Stimulated activated CD4-positive, alpha-beta T cell treated with anti-CD3 and anti-CD28 coated beads, Interleukin-1b, Interleukin-23, amount 100 ng/mL, for 1 hour (primary cell): ENCODE measurements at places on chromosomes 7 and 10.

GRCh38 chr10:91444211-91445182 is 34.4 kb downstream of the HECTD2 start:
- no peak for DNase-seq

GRCh38 chr10:133163889-133164815 is 4.1 kb downstream of the KNDC1 start:
- DNase-seq: no peak

DNA sequence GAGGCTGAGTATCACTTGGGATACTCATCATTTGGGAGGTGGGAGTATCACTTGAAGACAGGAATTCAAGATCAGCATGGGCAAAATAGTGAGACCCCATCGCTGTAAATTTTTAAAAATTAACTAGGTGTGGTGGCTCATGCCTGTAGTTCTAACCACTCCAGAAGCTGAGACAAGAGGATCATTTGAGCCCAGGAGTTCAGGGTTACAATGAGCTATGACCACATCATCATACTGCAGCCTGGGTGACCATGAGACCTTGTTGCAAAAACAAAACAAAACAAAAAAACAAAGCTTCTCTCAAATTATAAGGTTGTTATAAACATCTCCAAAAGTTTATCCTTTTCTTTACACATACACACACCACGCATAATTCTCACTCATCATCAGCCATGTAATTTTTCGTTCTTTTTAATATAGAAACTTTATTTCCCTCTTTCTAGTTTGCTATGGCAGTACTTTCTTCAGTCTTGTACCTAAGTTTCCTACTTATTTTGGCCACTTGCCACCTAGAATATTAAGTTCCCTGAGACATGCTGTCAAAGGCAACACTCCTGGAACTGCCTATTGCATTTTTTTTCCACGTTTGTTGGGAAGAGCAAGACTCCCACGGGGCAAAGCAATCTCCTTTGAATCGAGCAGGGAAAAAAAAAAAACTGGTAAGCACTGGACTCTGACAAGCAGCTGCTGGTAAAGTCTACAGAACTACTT is 37.1 kb downstream of the SKIDA1 start:
- no peak for DNase-seq

DNA sequence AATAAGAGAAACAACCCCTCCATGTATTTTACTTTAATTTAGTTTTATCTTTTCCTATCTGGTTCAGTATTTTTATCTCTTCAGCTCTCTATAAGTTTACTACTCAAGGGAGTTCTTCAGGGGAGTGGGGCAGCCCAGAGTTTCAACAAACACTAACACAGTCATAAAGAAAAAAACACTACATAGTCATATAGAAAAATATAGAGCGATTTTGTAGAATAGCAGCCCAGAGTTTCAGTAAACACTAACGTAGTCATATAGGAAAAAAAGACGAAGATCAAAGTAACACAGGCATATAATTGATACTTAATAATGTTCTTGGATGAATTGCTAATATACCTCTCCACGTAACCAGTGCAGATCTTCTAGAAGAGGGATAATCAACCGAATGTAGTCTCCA is 54.7 kb downstream of the PON1 start:
- no peak for DNase-seq

GRCh38 chr10:8312079-8312478 is 257.6 kb downstream of the GATA3 start:
- no peak for DNase-seq

DNA sequence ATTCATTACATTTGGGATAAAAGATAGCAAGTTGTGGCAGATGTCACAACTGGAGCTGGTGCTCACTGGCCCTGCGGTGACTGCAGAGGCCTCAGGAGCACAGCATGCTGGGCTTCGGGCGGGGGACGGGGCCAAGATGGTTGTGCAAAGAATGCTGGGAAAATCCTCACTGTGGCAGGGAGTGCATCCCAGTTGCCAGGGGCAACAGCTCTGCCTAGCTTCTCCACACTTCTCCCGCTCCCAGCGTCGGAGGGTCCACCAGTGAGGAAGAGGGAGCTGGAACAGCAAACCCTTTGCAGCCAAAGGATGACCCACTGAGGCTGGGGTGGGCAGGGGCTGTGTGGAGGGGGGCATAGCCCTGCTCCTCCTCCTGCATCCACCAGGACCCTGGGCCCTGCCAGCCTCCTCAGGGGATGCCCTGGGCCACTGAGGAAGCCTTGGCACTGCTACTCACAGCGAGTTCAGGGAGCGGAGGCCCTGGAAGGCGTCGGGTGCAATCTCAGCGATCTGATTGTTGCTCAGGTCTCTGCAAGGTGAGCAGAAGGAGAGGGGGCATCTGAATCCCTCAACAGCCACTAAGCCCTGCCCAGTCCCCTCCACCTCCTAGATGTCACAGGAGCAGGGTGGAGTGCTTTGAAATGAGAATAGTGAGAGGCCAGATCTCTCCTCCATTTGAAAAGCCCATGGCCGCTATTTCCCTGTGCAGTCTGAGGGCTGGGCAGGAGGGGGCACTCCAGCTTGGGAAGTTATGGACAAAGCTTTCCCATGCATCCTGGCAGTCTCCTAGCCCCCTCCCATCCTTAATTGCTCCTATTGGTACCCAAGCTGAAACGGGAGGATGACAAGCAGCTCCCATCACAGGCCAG is 126.5 kb downstream of the SLIT1 start:
- no peak for DNase-seq

DNA sequence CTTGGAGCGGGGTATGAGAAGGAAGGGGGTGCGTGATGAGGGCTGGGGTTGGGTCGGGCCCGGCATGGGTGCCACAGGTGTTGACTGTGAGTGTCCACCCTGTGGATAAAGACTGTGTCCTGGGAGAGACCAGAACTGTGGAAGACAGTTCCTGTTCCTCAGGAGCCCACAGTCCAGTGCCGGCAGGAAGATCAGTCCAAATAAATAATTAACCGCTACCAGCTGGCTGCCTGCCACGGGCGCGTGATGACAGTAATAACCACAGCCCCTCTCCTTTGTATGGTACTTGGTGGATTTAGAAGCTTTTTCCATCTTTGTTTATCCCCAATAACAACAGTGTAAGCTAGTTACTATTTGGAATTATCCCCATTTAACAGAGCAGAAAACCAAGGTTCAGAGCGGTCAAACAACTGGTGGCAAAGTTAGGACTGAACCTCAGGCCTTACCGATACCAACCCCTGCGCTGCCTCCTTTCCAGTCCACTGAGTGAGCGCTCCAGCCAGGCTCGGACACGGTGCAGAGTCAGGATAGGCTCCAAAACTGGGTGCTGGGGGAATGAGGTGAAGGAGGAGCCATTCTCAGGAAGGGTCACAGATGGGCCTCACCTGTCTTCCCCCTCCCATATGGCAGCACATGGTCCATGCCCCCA is 5.1 kb downstream of the ZMIZ1 start:
- no peak for DNase-seq

GRCh38 chr10:95264227-95265051 is 26.4 kb downstream of the PDLIM1 start:
- no peak for DNase-seq

- DNase-seq: no peak
Observed at GRCh38 chr7:66409493-66409892, 204.4 kb downstream of the TPST1 start.

DNA sequence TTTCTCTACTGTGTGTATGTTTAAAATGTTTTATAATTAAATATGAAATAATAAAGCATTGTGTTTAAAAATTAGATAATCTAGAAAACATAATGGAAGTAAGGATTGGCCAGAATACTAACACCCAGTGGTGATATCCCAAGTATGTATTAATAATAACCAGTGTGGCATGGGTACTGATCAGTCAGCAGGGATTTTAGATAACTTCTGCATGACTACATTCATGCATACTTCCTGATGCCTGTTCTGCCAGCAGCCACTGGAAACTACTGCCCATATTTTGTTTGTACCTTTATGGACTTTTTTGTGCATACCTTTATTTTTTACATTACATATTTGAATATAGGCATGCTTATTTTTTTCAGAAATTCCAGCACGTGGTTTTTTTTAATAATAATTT is 156.6 kb upstream of the TMEM196 start:
- DNase-seq: no peak

GRCh38 chr7:13947535-13947934 is 41.9 kb downstream of the ETV1 start:
- DNase-seq: no peak

- no peak for DNase-seq
Observed at GRCh38 chr7:143416565-143417149, 8.0 kb upstream of the EPHA1 start.

DNA sequence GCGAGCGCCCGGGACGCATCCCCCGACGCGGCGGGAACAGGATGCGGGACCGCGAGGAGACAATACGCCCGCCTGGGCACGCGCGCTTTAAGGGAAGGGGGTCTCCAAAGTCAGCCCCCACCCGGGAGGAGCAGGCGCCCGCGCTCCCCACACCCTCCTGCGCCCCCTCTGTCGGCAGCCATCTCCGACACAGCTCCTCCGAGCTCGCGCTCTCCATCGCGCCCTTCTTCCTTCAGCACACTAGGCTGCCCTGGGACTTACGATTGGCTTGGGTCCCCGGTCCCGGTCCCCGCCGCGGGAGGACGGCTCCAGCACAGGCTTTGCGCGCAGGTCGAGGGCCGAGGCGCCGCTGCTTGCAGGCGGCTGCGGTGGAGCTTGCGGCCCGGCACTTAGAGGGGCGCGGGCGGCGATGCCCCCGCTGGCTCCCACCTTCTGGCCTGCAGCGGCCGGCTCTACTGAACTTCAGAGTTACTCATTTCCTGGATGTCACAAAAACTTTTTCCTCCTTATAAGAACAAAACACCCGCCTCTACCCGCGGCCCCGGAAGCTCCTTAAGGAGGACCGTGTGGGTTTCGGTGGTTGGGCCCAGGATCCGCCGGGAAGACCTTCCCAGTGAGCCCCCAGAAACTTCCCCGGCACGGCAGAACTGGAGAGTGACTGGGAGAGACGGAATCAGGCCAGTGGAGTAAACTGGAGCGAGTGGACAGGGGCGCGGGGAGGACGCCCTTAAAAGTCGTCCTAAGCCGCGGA is at the start of gene ITPRIP:
ITPRIP (minus strand) TSS at position 481 of the 751 bp plus-strand sequence. CDS start 22,414 bp downstream, outside the sequence.
- DNase-seq: peak; percentile 40

GRCh38 chr10:46516660-46517416 is 39.6 kb downstream of the GPRIN2 start:
- no peak for DNase-seq

DNA sequence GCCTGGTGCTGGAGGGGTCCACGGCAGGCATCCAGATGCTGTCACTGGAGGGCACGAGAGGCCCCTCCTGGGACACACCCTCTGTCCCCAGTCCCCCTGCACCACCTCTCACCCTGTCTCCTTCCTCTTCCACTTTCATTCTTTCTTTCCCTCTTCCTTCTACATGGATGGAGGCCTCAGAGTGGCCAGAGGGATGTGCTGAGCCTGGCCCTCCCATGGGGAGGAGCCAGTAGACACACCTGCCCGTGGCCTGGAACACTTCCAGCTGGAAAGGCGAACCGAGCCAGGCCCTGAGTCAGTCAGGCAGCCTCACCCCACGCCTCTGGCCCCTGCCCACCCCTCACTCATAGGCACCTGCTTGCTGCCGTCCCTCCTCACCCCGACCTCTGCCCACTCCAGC is 55.9 kb upstream of the MXI1 start:
- DNase-seq: no peak

- no peak for DNase-seq
Observed at GRCh38 chr10:102654969-102655368, 10.7 kb downstream of the TRIM8 start.

DNA sequence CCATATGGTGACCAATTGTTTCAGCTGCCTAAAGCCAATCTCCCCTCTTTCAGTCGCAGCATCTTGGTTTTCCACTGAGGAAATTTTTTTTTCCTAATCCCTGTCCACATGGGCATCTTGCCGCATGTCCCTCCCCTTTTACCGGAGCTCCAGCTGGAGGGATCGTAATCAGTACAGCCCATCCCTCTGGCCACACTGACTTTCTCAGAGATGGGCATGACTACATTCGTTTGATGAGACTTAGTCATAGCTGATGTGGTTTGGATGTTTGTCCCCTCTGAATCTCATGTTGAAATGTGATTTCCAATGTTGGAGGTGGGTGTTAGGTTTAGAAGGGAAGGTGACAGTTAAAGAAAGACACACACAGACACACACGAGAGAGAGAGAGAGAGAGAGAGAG is 186.8 kb upstream of the CXCL12 start:
- no peak for DNase-seq

GRCh38 chr10:1409392-1409791 is 327.9 kb downstream of the ADARB2 start:
- DNase-seq: no peak

DNA sequence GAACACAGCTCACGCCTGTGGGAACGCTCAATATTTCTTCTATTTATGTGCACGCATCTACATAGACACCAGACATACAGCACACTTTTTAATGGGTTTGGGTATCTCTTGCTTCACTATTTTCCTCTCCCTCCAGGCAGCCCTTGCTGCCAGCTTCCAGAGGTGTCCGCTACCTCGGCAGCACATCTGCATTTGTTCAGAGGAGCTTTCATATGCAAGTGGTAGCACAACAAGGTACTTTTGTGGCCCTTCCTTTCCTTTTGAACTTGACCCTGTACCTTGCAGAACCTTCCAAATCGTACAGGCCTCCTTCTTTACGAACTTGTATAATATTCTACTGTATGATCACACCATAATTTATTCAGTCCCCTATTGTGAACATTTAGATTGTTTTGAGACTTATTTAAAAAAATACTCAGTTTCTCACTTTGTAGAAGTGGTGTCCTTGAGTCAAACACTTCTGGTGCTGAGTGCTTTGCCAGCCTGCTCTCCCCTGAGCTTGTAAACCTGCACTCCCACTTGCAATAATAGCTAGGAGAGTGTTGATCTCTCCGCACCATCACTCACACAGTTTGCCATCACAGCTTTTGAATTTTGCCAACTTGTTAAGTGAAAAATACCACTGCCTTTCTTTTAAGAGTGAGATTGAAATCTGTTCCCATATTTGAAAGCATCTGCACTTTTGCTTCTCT is 106.0 kb upstream of the ZNF32 start:
- DNase-seq: no peak

DNA sequence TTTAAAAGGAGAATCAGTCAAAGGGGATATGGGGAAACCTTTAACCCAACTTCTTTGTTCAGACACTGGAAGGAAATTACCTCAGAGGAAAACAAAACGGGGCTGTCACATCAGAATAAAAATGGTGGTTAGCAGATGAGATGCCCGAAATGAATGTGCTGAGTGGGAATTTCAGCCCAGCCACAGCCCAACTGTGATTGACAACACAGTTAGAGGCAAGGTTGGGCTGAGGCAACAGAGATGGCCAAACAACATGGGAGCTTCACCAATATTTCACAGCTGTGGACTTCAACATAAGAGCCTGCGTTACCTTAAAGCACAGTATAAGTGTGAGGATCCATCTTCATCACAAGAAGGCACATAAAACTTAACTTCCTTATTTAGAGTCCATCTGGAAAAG is 133.5 kb upstream of the PTPRZ1 start:
- no peak for DNase-seq

- peak; percentile 3 for DNase-seq
Observed at GRCh38 chr10:31320550-31321211, 1.7 kb downstream of the ZEB1 start.

DNA sequence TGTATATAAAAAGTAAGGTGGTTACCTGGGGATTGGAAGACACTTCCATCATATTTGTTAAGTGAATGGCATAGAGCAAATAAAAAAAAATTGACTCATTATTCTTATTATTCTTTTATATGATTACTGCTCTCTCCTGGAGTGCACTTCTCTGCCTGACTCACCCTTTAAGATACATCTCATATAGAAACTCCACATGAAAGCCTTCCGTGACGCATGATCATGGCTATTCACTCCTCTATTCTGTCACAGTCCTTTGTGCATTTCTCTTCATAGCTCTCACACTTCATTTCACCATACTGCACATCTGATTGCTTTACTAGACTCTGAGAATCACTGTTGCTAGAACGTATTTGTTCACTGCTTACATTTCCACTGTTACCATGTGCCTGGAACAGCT is 597.3 kb downstream of the CNTNAP2 start:
- DNase-seq: no peak

- DNase-seq: no peak
Observed at GRCh38 chr10:32357056-32357735, 10.2 kb upstream of the EPC1 start.
